ENCODE measurements at places on chromosomes 5 and 9.

- no peak for DNase-seq
Observed at GRCh38 chr9:16312116-16312515, 558.4 kb downstream of the BNC2 start.

DNA sequence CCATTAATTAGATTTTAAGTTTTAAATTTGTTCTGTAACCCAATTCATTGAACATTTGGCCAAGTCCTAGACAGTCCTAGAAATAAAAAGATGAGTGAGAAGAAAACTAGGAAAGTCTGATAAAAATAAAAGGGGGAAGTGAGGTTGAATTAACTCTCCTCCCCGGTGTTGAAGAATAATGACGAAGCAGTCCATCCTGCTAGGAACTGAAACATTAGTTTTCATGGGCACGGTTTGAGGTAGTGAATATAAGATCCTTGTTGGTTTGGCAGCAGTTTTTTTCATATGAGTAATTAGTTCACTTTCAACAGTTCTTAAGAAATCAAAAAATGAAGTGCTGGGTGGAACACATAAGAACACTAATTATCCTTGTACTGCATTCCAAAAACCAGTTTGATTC lies 103.1 kb downstream of the MTREX start:
- DNase-seq: no peak

DNA sequence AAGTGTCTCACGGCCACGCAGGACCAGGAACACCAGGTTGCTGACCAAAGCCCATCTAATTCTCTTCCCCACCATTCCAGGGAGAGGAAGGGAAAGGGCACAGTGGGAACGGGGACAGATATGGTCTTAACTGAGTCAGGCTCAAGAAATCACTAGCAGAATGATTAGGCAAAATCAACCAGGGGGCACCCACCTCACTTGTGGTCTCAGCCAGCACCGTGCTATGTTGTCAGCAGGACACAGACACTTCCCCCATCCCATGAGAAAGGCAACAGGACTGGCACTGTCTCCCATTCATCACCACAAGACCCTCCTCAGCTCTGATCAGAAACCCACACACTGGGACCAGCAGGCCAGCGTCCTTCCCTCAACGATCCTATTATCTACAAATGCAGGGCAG lies 2.9 kb downstream of the BICD2 start:
- DNase-seq: no peak

DNA sequence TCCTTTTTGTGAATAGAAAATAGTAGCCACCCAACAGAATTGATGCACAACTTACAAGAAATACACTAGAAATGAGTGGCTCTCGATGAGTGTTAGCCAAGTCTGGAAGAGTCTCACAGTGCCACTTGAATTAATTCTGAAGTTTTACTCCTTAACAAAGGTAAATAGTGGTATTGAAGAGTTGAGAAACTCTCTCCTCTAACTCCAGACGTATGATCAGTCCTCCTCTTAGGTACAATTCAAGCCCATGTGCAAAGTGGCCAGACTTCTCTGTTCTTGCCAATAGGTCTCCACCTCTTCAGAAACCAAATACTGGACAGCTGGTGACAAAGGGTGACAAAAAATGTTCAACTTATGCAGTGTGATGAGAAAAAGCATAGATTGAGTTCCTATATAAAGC lies 38.5 kb upstream of the ADAMTS16 start:
- DNase-seq: no peak

- peak; percentile 92 for DNase-seq
Observed at GRCh38 chr5:88883059-88883835, at the start of gene MEF2C. MEF2C (minus strand) TSS chr5:88883184; CDS start chr5:88823788, 59,396 bp downstream.

GRCh38 chr9:72173080-72173479 lies 23.8 kb downstream of the GDA start:
- no peak for DNase-seq

DNA sequence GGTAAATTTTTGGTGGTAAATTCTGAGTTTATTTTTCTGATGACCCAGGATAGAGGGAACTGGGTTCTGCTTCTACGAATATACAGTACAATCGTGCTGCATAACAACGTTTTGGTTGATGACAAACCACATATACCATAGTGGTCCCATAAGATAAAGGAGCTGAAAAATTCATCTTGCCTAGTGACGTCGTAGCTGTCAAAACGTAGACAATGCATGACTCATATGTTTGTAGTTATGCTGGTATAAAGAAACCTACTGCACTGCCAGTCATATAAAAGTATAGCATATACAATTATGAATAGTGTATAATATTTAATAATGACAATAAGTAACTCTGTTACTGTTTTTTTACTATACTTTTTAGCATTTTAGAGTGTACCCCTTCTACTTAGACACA lies 244.0 kb downstream of the GAS1 start:
- no peak for DNase-seq

GRCh38 chr9:131448818-131449217 lies 53.9 kb upstream of the POMT1 start:
- DNase-seq: no peak

- DNase-seq: no peak
Observed at GRCh38 chr9:117278471-117279035, 136.3 kb downstream of the ASTN2 start.

GRCh38 chr9:115106642-115107041 lies 11.3 kb downstream of the TNC start:
- no peak for DNase-seq

DNA sequence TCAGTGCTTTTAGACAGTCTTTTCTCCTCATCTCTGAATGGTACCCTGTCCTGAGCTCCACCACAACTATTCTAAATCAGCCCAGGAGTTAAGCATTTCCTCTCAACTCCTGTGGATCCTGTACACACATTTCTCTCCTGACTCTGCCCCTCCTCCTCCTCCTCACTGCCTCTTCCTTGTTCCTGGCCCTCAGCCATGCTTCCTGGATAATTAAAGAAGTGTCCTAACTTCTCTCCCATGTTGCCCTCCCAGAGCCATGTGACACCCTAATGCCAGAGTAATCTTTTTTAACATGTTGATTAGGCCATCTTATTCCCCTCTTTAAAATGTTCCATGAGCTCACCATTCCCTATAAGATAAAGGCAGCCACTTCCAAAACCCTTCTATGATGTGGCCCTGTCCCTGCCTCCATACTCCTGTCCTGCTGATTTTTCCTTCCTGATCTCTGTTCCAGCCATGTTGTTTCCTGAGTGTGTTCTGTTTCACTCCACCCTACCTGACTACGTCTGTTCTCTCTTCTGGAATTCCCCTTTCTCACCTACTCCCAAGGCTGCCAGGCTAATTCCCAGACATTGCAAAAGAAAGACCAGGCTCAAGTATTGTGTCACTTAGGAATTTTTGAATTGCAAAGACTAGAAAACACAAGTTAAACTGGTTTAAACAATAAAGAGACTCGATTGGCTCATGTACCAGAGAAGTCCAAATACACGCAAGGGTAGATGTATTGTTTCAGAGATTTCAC lies 295.2 kb downstream of the MAST4 start:
- no peak for DNase-seq

GRCh38 chr5:3359642-3360041 lies 236.0 kb upstream of the IRX1 start:
- DNase-seq: no peak

- no peak for DNase-seq
Observed at GRCh38 chr5:146003852-146004251, 67.5 kb downstream of the SH3RF2 start.

- DNase-seq: no peak
Observed at GRCh38 chr9:115941561-115942315, 211.9 kb upstream of the PAPPA start.

GRCh38 chr5:139877129-139877597 lies 81.6 kb downstream of the PSD2 start:
- no peak for DNase-seq

DNA sequence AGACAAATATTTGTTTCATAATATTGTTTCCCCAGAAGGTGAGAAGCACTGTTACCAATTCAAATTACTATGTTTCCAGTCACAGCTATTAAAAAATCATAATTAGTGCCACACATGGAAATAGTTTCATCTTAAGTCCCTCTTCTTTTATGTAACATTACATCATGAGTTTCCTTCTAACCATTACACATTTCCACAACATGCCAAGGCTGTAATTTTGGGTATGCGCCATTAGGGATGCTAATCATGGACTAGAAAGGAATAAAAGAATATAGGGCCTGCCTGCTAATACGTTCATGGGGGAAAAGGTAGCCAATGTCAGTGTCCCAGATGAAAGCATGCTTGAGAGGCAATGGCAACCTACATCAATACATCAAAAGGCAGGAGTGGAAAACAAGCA lies 142.5 kb upstream of the LPAR1 start:
- DNase-seq: no peak

GRCh38 chr9:135516132-135516860 lies 4.9 kb upstream of the LCN1 start:
- no peak for DNase-seq

DNA sequence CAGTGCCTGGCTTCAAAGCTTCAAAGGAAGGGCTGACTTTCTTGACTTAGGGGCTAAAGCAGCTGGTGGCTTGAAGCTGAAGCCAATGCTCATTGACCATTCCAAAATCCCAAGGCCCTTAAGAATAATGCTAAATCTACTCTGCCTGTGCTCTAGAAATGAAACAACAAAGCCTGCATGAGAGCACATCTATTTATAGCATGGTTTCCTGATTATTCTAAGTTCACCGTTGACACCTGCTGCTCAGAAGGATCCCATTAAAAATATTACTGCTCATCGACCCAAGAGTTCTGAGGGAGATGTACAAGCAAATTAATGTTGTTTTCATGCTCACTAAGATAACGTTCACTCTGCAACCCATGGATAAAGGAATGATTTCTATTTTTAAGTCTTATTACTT lies 6.7 kb downstream of the TMEM174 start:
- no peak for DNase-seq

- DNase-seq: no peak
Observed at GRCh38 chr9:75941066-75941465, 50.6 kb downstream of the PCSK5 start.

- no peak for DNase-seq
Observed at GRCh38 chr9:21239911-21240310, at the start of gene IFNA14. IFNA14 (minus strand) TSS chr9:21240005; CDS start chr9:21239935, 70 bp downstream.

DNA sequence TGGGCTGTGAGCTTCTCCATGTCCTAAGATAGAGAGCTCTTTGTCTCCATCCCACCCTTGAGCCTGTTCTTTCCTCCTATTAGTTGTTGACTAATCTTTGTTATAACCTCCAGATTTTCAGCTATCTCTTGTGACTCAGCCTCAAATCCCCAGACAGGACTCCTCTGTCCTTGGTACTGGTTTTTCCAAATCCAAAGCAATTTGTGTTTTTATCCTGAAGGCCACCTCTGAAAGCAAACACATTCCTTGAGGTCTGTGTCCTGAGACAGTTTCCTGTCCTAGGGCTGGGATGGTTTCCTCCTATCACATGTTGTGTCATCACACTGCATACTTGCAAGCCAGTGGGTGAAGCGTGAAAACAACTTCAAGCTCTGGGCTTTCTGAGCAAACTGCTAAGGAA lies 8.5 kb downstream of the TNC start:
- no peak for DNase-seq

- DNase-seq: no peak
Observed at GRCh38 chr9:15572200-15572770, 19.4 kb downstream of the CCDC171 start.

DNA sequence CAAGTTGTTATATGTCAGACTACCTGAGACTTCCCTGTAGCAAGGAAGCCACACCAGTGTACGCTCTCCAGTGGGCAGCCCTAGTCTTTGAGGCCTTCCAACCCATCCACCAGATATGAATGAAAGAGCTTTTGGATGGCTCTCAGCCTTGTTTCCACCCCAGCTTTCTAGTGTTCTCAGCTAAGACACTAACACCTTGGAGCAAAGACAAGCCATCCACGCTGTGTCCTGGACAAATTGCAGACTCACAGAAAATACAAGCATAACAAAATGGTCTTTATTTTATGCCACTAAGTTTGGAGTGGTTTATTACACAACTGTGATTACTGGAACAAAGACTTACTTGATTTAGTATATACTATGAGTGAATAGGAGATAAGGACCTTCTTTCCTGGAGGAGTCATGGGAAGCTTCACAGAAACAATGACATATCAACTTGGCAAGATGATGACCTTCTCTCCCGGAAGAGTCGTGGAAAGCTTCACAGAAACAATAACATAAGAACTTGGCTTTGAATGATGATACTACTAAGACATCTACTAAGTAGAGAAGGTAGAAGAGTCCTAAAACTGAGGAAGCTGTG lies 134.0 kb upstream of the VCAN start:
- no peak for DNase-seq

GRCh38 chr5:91135475-91136248 lies 247.5 kb downstream of the ARRDC3 start:
- no peak for DNase-seq

- no peak for DNase-seq
Observed at GRCh38 chr5:71892641-71893365, 173.7 kb downstream of the CARTPT start.

DNA sequence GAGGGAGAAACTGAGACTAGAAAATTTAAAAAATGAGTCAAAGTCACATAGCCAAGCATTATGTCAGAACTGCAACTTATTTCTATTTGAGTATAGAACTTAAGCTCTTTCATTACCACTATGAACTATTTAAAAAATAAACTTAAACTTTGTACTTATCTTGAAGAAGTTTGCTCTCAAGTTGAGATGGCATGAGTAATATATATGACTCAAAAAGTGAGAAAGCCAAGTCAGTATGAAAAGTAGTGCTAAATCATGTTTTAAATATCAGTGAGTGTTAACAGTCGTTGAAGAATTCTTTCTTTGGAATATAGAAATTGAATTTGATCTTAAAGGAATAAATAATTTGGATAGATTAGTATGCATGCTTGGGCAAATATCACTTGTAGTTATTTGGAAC lies 36.3 kb upstream of the CDH10 start:
- DNase-seq: no peak

DNA sequence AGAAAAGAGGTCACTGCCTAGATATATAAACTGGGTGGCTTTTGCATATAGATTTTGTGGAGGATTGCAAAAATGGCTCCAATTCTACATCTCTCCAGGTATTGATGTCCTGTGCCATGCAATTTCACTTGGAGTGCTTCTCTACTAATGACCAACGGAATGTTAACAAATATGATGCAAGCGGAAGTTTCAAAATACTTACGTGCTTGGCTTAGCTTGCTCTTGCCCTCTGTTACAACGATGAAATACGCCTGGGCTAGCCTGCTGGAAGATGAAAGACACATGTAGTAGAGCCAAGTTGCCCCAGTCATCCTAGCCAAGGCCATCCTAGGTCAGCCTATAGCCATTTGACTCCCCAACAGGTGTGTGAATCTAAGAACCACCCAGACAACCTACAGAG lies 3.6 kb upstream of the POC5 start:
- no peak for DNase-seq

- no peak for DNase-seq
Observed at GRCh38 chr5:118467103-118467502, 521.2 kb downstream of the DTWD2 start.

- no peak for DNase-seq
Observed at GRCh38 chr9:131833906-131834305, 94.0 kb upstream of the RAPGEF1 start.

GRCh38 chr5:71719063-71719964 lies at the start of gene CARTPT:
CARTPT (plus strand) TSS chr5:71719275; CDS start chr5:71719294, 19 bp downstream.
- peak; percentile 48 for DNase-seq
